ENCODE measurements at places on chromosomes 5 and 9.

DNA sequence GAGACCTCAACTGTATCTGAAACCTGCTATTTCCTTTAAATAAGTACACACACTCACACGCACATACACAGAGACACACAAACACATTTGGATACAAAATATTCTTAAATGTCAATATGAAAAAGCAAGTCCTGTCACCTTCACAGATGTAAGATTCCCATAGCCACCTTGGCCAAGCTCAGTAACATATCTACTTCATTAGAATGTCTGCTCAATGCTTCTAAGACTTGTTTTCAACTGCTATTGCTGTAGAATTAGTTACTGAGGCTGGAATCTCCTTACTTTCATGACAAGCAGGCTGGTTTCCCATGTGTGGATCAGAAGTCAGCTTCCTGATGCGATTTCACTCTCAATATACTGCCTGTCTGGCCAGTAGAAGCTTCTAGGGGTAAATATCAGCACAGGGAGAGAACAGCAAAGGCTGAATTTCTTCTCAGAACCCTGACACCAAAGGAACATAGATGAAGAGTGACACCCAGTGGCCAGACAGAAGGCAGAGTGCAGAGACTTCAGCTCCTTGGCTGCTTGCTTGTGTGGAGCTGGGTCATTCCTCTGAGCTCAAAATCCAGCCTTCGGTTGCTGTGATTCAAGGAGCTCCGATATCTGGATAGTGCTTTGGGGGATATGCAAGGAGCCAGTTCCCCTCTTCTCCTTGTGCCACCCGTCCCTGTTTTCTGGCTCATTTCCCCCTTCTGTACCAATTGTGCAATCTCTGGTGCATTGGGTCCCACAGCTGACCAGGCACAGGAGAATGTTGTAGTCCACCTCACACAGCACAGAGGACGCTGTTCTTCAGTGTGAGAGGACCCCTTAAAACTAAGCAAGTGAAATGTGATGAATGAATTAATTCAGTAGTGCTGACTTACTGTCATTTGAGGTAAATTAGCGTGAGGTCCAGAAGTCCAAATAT, 26.6 kb upstream of the ABLIM3 start:
- DNase-seq = no peak

DNA sequence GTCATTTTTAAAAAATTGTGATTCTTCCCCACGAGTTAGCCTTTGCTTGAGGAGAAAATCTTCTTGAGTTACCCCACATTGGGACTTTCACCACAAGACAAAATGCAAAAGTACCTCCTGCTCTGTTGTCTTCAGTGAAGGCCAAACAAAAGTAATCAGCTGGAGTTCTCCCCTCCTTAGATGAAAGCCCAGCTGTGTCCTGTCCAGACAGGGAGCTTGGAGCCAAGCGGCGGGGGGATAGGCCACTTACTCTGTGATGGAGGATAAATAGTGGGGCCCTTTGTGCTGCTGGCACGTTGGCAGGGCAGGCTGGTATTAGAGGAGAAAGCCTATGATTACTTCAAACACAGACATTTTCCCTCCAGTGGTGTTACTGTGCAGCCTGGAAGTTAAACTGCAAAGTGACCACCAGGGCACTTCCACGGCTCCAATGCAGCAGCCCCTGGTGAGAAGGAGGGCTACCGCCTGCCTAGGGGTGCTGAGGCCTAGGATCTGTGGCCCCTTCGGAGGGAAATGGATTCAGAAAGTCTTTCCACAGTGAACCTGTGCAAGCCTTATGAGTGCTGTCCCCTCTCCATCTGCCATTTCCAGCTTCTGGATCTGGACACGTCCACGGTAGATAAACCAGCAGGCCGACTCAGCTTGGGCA, 155.0 kb downstream of the TMEM167A start:
- no peak for DNase-seq

DNA sequence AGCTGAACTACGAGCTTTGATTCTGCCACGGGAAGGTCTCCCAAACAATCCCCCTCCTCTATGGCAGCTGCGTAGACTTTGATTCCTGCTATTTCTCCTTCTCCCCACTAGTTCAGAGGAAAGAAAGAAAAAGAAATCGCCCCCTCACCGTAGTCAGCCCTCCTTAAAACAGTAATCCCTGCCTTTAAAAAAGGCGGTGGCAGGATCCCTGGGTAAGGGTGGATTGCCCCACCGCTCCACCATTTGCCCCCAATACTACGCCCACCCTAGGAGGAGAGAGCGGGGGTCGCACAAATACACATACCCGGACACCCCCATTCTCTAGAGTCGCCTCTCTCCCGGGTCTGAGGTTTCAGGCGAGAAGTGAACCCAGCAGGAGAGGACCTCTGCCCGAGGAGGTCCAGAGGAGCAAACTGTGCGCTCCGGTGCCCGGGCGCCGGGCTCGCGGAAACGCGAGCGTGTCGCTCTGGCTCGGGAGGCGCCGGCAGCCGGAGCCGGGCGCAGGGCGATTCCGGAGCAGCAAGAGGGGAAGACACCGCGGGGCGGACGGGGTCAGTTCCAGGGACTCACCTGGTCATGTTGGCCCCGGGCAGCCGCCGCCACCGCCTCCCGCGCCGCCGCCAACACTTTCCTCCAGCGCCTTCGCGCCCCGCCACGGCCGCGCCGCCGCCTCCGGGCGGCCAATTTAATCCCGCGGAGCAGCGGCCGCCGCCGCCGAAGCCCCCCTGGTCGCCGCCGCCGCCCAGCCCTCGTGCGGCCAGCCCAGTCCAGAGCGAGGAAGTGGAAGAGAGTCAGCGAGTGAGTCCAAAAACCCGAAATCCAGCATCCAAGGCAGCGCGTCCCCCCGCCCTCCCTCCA, 1057.7 kb upstream of the DMAC1 start:
- DNase-seq = no peak

- DNase-seq = no peak
Observed at GRCh38 chr5:31347552-31347905, 154.0 kb downstream of the CDH6 start.

DNA sequence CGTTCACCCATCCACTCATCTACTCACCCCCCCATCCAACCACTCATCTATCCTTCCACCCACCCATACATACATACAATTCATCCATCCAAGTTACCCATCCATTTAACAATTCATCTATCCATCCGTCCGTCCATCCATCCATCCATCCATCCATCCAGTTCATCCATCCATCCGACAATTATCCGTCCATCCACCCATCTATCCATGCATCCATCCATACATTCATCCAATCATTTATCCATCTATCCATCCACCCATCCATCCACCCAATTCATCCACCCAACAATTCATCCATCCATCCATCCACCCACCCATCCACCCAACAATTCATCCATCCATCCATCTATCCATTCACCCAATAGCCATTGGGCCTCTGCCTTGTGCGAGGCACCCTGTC, 173.2 kb upstream of the MVB12B start:
- no peak for DNase-seq

GRCh38 chr5:111266491-111266890, 42.3 kb downstream of the CAMK4 start:
- DNase-seq = no peak

DNA sequence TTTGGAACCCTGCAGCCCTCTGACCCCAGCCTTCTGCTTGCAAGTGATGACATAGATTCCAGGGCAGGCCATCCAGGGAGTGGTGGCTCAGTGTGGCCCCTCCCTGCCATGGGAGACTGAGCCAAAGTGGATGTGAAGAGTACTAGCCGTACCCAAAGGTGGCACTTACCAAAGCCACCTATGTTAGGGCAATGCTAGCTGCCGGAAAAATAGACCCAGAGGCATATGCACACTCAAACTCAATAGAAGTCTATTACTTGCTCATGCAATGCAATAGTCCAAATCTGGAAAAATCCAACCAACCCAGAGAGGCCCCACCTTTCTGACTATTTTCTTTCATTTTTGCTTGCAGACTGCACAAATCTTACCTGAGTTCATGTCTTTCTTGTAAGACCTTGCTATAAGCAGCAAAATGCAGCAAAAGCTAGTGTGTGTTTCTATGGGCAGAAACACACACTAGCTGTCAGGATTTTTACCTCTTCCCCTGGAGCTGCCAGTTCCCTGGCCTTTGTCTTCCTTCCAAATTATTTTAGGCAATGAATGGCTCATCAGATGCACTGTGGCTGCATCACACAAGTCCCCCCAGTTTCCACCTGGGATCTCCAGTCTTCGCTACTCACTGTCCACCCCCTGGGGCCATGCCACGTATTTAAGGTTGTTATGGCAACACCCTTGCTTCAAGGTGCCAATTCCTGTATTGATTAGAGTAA, 74.0 kb downstream of the HRH2 start:
- DNase-seq = no peak

DNA sequence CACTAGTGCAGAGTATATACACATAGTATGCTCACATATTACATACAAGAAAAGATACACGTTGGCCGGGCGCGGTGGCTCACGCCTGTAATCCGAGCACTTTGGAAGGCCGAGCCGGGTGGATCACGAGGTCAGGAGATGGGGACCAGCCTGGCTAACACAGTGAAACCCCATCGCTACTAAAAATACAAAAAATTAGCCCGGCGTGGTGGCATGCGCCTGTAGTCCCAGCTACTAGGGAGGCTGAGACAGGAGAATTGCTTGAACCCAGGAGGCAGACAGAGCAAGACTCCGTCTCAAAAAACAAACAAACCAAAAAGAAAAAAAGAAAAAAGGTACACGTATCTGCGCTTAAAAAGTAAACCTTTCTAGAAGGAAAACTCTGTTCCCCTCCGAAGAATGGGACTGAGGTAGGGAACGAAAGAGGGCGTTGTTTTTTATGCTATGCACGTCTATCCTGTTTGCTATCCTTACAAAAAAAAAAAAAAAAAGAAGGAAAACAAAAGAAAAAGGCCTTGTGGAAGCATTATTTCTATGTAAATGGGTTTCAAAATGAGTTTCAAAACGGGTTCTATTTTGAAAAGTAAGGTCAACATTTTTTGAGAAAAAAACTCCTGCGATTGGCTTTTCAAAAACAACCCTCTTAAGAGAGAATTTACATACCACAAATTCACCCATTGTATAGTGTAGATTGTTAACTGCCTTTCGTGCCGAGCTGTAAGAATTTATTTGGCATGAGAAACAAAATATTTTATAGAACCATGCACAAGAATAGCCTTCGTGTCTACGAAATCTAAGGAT, 1.2 kb downstream of the AK3 start:
- no peak for DNase-seq

GRCh38 chr5:56812110-56812509, 3.2 kb upstream of the MAP3K1 start:
- no peak for DNase-seq

GRCh38 chr9:114112778-114113584, 13.9 kb upstream of the KIF12 start:
- no peak for DNase-seq

- no peak for DNase-seq
Observed at GRCh38 chr5:126002222-126002897, 420.8 kb upstream of the GRAMD2B start.

- DNase-seq = no peak
Observed at GRCh38 chr5:57696825-57697570, 214.4 kb upstream of the ACTBL2 start.

DNA sequence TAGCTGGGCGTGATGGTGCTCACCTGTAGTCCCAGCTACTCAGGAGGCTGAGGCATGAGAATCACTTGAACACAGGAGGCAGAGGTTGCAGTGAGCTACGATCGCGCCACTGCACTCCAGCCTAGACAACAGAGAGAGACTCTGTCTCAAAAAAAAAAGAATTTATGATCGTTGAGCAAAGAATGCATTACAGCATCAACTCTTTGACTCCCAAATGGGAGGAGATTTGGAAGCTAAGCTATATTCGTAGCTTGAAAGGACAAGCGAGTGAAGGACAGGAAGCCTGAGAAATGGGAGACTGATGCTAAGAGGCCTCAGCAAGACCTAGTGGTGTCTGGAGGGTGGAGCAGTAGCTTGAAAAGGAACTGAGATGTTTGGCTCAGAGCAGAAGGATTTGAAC, 10.3 kb upstream of the CCIN start:
- no peak for DNase-seq

DNA sequence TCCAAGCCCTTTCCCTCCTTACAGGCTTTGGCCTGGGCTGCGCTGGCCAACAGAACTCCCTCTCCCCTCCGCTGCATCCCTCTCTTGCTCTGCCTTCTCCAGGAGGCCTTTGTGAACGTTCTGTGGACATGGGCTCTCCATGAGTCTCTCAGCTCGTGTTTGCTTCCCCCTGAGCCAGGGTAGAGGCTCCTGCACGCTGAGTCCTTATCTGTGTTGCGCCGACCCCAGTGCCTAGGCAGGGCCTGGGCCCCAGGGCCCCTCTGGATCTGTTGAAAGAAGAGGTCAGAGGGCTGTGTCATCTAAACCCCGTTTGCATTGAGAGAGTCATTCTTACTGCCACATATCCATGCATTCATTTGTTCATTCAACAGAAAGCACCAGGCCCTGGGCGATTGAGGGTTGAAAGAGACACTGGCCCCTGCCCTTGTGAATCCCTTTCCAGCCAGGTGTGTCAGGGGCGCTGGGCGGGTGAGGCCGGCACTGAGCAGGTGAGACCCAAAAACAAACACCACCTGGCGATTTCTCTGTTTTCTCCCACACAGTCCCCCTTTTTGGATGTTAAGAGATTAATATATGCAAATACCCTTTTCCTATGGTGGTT, 111.2 kb upstream of the IER5L start:
- no peak for DNase-seq

- no peak for DNase-seq
Observed at GRCh38 chr9:94188246-94188645, 70.9 kb upstream of the ZNF169 start.

DNA sequence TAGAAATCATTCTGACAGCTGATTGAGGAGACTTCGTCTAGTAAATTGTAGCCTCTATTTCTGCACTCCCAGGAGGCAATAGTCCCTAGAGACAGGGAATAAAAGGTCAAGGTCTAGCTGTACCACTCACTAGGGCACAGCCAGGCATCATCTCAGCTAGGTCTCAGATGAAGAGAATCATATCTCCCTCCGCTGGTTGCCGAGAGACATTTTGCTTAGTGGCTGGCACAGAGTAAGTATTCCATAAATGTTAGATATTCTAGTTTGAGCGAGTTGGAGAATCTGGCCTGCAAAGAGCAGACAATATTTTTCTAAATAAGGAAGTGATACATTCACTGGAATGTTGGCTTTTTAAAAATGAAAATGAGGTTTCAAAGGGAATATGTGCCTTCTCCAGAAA, 180.4 kb upstream of the ACTBL2 start:
- DNase-seq = no peak

GRCh38 chr5:108251350-108251749, 130.5 kb downstream of the FBXL17 start:
- no peak for DNase-seq

GRCh38 chr5:138605254-138605972, 30.2 kb upstream of the HSPA9 start:
- DNase-seq = no peak
